ENCODE measurements at places on chromosomes 11 and 22. TPM values are rescaled to one million over a fixed set of nuclear protein-coding genes. Genes with fewer than 3 reads are reported as not detected.
A peak's percentile ranks its signal among the peaks of the same experiment; 100 is the strongest.

DNA sequence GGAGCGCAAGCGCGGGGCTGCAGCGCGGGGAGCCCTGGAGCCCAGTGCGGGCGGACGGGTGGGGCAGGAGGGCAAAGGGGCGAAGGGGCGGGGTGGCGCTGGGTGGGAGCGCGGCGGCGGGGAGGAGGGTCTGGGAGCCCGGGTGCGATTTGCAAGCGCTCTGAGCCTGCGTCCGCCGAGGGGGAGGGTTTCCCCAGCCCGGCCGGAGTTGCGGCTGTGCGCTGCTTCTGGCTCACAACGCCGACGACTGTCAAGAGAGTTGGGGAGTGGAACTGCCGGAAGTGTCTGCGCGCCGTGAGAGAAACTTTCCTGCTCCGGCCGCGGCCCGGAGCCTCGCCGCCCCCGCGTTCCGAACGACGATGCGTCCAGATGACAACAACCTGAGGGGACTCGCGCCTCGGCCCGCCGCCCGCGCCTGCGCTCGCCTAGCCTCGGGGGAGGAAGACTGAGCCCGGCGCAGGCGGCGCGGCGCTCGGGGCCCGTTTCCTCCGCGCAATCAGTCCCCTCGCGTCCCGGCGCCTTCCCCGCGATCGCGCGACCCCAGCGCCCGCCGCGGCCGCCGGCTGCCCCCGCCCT, at the start of gene ARHGAP42:
TSS of gene ARHGAP42 (plus strand) at position 235 of the 576 bp plus-strand sequence. CDS start 391 bp downstream, outside the sequence.
- DNase-seq = no peak

GRCh38 chr11:61277186-61278000, 17.7 kb downstream of the VWCE start:
- DNase-seq = no peak

- DNase-seq = no peak
Observed at GRCh38 chr11:65891219-65892136, 1.0 kb downstream of the CCDC85B start.

- no peak for DNase-seq
Observed at GRCh38 chr11:17563231-17563646, 16.2 kb downstream of the OTOG start.

GRCh38 chr11:76902121-76903014, 41.6 kb downstream of the ACER3 start:
- no peak for DNase-seq

GRCh38 chr22:20238536-20238900, 29.6 kb downstream of the RTN4R start:
- DNase-seq = no peak

- DNase-seq = no peak
Observed at GRCh38 chr22:24758164-24758799, 16.2 kb downstream of the PIWIL3 start.

GRCh38 chr22:50044485-50045118, 13.5 kb downstream of the TTLL8 start:
- no peak for DNase-seq

DNA sequence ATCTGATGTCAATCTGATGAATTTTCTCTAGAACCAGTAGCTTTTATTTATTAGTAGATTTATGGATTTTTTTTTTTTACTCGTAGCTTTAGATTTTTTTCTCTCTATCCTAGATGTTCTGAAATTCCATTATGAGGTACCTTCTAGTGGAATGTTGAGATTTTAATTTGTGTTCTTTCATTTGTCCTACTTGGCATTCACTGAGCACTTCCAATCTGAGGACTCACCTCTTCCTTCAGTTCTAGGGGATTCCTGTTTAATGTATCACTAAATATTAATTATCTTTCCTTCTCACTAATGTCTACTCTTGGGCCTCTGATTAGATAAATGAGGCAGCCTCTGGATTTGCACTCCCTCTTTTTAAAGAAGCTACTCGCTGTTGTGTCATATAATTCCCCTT, 40.2 kb upstream of the WNT7B start:
- no peak for DNase-seq

DNA sequence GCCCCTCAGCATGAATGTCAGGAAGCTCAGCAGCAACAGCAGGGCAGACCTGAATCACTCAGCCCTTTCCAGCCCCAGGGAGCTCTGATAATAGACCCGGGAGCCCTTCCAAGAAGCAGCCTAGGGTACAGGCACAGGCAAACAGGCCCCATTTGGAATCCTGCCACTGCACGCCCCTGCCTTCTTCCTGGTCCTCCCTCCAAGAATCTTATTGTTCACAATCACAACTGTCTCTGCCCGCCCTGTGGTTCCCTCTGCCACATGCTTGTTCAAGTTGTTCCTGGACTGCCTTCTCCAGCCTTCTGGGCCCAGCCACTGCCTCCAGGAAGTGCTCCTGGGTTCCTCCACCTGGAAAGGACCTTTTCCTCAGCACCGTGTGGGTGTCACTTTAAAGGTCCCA, 54.6 kb downstream of the LRRC32 start:
- peak; percentile 9 for DNase-seq

DNA sequence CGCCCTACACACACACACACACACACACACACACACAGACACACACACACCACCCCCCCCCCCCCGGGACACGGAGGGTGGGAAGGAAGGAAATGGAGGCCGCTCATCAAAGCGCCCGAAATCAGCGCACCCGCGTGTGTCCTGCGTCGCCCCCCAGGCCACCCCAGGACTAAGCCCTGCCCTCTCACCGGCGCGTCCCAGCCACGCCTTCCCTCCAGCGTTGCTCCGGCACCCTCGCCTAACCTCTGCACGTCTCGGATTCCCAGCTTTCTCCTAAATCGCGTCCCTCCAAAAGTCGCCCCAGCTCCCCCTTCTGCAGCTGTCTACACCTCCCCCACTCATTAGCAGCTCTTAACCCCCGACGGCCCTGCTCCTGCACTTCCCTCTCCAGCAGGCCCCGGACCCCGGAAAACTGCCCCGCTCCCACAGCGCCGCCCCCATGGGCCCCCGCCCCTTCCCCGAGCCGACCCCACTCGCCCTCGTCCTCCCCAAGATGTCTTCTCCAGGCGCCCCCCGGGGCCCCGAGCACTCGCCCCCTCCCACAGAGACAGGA, 557 bp downstream of the PACSIN2 start:
- DNase-seq = no peak

DNA sequence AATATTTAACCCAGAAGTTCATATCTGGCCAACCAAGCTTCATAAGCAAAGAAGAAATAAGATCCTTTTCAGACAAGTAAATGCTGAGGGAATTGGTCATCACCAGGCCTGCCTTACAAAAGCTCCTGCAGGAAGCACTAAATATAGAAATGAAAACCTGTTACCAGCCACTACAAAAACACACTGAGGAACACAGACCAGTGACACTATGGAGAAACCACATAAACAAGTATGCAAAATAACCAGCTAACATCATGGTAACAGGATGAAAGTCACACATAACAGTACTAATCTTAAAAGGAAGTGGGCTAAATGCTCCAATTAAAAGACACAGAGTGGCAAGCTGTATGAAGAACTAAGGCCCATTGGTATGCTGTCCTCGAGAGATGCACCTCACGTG, 311.4 kb downstream of the DYNC2H1 start:
- no peak for DNase-seq

DNA sequence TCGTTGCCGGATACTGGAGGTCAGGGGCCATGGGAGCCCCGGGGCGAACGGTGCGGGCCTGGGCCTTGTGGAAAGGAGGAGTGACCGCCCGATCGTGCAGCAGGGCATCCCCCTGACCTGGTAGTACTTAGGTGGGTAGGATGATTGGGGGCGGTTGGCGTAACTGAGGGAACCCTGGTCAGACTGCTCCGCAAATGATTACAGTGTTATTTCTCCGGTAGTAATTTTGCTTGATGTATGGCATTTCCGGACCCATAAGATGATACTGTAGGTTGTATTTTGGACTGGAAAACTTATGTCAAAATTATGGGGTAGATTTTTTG, 762 bp downstream of the MTMR3 start:
- no peak for DNase-seq

GRCh38 chr22:36067235-36067558, 38.6 kb upstream of the RBFOX2 start:
- DNase-seq = no peak

- DNase-seq = no peak
Observed at GRCh38 chr22:27073601-27074425, 416.4 kb downstream of the MIAT start.

DNA sequence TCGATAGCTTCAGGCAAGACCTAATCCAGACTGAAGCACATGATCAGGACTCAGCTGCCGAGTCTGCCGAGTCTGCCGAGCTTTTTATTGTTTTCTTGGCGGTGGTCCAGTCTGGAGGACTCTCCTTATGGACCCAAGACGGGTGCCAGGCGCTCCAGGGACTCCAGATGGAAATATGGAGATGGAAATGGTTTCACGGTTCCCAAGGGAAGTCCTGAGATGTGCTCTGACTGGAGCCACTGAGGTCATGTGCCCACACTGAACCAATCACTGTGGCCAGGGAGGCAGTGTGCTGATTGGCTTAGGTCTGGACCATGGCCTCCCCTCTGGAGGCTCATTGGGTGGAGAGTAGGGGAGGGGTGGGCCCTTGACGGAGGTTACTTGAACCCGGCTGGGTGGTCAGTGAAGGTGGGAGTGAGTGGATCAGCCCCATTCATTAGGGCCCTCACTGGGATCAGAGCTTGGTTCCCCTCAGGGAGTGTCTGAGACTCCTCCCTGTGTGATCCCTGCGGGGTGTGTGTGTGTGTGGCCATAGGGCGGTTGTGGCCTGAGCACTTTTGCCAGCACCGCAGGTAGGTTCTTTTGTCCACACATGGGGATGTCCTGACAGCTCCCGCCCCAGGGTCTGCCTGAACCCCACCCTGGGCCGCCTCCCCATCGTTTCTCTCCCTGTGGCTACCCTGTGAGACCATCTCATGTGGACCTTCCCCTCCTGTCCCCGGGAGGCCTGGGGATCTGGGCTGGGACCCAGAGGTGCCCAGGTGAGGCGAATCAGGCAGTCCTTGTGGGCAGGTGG, 14.0 kb downstream of the RPS6KA4 start:
- no peak for DNase-seq

- DNase-seq = no peak
Observed at GRCh38 chr22:47210112-47210657, 447.7 kb downstream of the TBC1D22A start.

DNA sequence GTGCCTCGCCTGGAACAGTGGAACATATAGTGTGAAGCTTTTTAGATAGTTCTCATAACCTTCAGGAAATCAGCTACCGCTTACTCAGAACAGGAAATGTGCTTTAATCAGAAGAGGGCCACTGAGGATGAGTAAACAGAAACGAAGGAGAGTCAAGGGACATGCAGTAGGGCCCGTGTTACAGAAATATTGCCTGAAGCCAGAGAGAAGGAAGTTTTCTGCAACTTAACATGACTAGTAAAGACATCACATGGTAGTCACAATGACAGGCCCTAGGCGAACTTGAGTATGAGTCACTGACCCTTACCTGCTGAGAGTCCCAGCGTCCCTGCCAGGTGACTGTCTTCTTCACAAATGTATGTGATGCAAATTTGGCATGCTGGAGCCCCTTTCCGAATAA, 39.4 kb downstream of the CARD18 start:
- DNase-seq = peak; percentile 23

DNA sequence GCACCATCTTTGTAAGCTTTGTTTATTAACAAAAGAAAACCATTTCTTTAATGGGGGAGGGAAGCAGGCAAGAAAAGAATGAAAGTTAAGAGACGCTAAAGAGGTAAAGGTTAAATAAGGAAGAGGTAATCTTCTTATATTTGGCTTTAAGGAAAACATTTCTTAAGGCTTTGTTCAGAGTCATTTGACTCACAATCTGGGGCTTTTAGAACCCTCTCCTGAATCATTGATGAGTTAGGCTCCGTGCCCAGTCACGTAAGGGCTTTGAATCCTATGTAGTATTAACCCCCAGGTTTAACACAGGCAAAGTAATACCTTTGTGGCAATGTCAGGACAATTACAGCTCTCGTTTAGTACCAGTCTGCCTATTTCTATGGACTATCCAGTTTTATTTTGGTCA, 26.1 kb downstream of the MADD start:
- no peak for DNase-seq

- DNase-seq = no peak
Observed at GRCh38 chr22:29817724-29818123, 20.4 kb downstream of the ASCC2 start.

DNA sequence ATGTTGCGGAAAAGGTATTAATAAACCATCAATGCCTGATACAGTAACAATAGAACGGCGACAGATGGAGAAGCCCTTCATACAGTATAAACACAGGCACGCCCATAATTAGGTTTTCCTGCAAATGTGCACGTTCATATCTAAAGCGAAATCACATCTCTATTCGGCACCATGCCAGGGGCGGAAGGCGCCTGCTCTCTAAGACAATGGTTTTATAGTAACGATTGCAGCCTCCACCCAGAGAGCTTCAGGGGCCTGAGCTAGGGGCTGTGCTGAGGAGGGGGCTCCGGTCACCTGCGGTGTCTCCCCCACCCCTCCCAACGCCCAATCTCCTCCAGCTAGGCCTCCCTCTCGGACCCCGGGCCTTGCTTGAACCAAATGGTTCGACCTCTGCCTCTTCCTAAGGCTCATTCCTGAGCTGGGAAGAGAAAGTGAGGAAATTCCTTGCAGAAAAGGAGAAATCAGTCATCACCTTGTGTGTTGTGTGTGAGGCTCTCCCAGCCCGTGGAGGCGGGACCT, 9.6 kb downstream of the KRTAP5-5 start:
- no peak for DNase-seq

GRCh38 chr22:23246982-23247766, 66.9 kb downstream of the BCR start:
- no peak for DNase-seq

DNA sequence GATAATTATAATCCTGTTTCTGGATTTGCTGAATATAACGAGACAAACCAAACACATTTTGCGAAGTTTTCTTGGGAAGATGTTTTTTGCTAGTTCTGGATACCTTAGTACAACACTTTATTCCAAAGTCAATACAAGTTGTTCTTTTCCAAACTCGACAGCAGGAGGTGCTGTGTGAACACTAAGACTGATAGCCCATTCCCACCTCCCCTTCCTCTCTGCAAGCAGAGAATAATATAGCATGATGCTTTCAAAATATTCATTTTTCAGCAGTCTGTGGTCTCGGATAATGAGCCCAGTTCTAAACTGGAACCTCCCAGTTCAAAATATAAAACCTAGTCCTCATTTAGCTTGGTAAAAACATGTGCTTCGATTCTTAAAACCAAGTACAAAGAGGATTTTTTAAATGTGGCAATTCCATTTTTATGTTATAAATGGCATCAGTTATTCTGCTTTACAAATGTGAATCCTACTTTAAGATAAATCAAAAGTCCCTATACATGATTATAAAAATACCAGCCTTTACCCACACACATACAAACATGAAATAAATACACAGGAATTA, 129.1 kb downstream of the DCDC1 start:
- peak; percentile 7 for DNase-seq

DEFB131B gene
- not detected for polyA plus RNA-seq

FREY1 gene
- 0.32 TPM for polyA plus RNA-seq

ANO9 gene
- polyA plus RNA-seq = 17.7 TPM

RIC3 gene
- polyA plus RNA-seq = 0.88 TPM

B3GAT1 gene
- 0.11 TPM for polyA plus RNA-seq

NXPE1 gene
- not detected for polyA plus RNA-seq

SEPTIN3 gene
- 0.07 TPM for polyA plus RNA-seq

TBC1D22A gene
- 22.7 TPM for polyA plus RNA-seq

LRRN4CL gene
- polyA plus RNA-seq = 0.08 TPM

OR5A1 gene
- not detected for polyA plus RNA-seq

CBLIF gene
- not detected for polyA plus RNA-seq

APOBEC3G gene
- 4.7 TPM for polyA plus RNA-seq

DDTL gene
- 0.72 TPM for polyA plus RNA-seq

AMBRA1 gene
- 8.6 TPM for polyA plus RNA-seq

KDM4E gene
- polyA plus RNA-seq = not detected
